ENCODE measurements at places on chromosomes 16 and 17.

GRCh38 chr17:36884495-36885152 lies 52.7 kb upstream of the LHX1 start:
- no peak for DNase-seq

DNA sequence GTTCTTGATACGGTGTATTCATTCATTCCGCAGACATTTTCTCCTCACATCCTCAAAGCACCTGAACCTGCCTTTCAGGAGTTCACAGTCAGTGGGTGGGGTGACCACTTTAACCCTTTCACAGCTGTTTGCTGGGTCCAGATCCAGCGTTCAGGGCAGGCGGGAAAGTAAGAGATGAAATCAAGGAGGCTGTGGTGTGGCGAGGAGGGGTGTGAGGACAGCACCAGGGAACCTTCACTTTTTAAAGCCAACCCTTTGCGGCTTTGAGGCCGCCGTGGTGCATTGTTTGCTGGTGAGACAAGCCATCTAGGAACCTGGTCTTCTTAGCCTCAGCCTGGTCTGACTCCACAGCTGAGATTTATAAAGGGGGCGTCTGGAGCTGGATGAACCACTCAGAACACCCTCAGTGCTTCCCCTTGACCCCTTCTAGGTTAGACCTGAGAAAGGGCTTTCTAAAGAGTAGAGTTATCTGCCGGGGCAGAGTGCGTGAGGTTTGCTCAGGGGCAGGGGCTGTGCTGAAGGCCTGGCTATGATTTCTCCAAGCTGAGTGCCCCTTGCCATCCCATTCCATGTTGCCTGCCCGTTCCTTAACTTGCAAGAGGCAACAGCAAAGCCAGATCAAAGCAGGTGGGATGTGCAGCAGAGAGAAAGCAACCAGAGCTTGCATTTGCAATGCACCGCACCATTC lies 933 bp downstream of the CCR7 start:
- DNase-seq: no peak

GRCh38 chr17:69213059-69213813 lies 15.4 kb downstream of the ABCA10 start:
- peak; percentile 8 for DNase-seq

GRCh38 chr16:74892574-74893461 lies 92.1 kb downstream of the WDR59 start:
- no peak for DNase-seq

GRCh38 chr16:55273959-55274358 lies 50.0 kb upstream of the IRX6 start:
- DNase-seq: no peak

DNA sequence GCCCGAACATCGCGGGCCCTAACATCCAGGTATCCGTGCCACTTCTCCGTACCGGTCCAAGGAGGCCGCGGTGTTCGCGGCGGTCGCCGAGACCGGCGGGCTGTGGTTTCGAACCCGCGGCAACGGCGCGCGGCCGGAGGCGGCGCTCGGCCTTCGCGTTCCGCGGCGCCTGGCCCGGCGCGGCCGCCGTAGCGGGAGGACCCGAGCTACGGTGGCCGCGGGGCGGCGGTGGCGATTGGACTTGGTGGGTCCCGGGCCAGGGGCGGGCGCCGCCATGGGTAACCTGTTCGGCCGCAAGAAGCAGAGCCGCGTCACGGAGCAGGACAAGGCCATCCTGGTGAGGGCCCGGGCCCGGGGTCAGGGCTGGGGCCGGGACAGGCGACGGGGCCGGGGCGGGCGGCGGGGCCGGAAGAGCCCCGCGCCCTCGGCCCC lies at the start of gene CHMP6:
CHMP6 (plus strand) TSS at position 197 of the 432 bp plus-strand sequence; CDS start at position 275, 78 bp downstream.
- peak; percentile 71 for DNase-seq

DNA sequence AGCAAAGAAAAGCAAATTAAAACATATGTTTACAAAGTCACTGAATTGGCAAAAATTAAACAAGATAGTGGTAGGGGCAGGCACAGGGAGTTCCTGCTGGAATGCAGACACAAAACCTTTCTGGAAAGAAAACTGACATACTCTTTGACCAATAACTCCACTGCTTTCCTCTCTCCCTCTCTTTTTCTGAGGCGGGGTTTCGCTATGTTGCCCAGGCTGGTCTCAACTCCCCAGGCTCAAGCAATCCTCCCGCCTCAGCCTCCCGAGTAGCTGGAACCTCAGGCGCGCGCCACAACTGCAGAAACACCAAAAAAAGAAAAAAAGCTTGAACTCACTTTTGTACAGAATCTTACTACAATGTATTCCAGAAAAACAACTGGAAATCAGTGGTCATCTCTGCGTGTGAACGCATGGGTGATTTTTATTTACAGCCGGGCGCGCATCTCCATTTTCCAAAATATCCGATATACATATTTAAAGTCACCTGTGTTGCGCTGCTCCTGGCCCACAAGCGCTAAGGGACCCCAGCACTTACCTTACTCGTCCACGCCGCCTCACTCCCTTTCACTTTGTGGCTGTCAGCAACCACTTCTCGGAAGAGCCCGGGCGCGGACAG lies 480 bp downstream of the TXNL4B start:
- DNase-seq: peak; percentile 82

GRCh38 chr17:27816946-27817345 lies 16.6 kb upstream of the NOS2 start:
- no peak for DNase-seq

GRCh38 chr16:59522826-59523225 lies 788.7 kb upstream of the GOT2 start:
- no peak for DNase-seq

DNA sequence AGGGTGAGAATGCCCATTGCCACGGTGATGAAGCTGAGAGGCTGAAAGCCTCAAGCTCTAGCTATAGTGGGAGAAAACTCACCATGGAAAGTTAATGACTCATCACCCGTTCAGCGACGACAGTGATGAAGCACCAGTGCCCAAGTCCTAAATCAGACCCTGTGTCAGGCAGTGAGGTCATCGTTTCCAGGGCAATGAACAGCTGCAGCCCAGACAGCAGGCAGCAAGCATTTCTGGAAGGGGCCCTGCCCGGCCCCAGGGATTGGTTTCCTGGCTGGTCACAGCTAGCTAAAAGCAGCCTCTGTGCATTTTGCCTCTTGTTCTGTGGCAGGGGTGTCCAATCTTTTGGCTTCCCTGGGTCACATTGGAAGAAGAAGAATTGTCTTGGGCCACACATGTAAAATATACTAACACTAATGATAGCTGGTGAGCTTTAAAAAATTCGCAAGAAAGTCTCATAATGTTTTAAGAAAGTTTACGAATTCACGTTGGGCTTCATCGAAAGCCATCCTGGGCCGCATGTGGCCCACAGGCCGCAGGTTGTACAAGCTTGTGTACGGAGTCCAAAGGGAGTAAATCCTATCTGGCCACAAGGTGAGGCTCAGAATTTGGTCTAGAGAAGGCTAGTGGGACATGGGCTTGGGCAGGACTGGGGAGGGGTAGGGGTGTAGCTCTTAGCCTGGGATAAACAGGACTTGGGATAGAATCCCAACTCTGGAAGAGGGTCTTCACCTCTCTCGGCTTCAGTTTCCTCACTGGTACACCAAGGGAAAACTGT lies 40.6 kb downstream of the MIS12 start:
- peak; percentile 91 for DNase-seq

- DNase-seq: no peak
These were observed 41.6 kb downstream of the DNAH9 start for GRCh38 chr17:11639736-11640462.

- no peak for DNase-seq
These were observed 25.3 kb downstream of the CTRB2 start for GRCh38 chr16:75181630-75182029.

- DNase-seq: no peak
These were observed 1.7 kb downstream of the CRAMP1 start for GRCh38 chr16:1613728-1614455.

DNA sequence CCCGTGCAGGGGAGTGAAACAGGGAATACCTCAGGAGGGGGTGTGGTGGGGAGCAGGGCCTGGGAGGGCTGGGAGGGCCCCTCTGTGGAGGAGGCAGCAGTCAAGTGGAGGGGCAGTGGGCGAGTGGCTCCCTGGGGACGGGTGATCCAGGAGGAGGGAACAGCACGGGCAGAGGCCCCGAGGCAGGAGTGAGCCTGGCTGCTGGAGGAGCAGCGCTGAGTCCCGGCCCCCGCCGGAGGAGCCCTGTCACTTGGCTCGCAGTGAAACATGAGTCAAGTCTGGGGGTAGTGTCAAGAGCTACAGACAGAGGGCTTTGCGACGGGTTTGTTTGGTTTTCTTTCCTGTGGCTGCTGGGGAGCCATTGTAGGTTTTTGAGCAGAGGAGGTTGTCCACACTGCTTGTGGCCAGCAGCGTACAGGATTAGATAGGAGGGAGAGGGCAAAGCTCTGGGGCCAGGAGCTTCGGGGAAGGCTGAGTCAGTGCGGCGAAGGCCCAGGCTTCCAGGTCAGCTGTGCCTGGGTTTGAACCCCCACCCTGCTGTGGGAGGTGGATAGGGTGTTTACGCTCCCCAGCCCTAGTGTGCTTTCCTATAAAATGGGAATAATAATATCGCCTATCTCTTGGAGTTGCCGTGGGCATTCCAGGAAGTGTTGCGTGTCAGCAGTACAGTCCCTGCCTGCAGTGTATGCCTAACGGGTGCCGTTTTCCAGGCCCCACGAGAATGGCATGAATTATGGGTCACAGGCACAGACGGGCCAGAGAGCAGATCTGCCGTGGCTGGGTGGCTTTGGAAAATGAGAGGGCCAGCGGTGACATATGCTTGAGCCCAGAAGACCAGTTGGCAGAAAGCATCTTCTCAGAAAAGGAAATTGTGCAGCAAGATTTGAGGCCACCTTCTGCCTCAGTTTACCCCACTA lies 115.9 kb upstream of the CIBAR2 start:
- DNase-seq: peak; percentile 68

DNA sequence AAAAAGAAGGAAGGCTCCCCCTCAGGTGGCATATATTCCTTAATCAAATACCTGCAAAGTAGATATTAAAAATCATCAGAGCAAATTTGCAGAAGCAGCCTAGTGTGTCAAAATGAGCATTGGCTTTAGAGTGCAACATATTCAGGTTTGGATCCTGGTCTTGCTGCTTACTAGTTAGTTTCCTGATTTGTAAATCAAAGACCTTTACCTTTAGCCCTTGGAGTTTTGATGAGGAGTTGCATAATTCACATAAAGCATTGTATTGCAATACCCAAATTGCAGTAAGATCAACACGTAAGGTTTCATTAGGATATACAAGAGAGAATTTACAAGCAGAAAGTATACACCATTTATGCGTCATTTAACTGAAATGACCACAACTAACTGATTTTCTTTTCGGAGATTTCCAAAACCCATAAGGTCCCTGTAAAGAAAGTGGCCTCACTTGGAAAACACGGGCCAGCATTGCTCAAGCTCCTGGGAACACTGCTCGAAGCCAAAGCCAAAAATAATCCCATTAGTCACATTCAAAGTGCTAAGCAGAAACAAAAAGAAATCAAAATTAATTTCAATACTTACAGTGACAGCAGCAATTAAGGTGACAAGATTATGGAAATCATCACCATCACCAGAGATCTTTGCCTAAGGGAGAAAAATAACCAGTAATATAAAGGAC lies 415.9 kb upstream of the ERCC4 start:
- no peak for DNase-seq

GRCh38 chr17:81923302-81924260 lies 4.0 kb downstream of the MAFG start:
- peak; percentile 80 for DNase-seq

- DNase-seq: no peak
These were observed 3.5 kb downstream of the CHMP6 start for GRCh38 chr17:80995131-80995530.

- DNase-seq: no peak
These were observed 32.6 kb downstream of the PLXDC1 start for GRCh38 chr17:39118674-39119419.

- DNase-seq: no peak
These were observed 55.4 kb upstream of the ACSF3 start for GRCh38 chr16:89038221-89038721.

- DNase-seq: no peak
These were observed 2.4 kb downstream of the PRSS27 start for GRCh38 chr16:2717383-2718263.

- DNase-seq: peak; percentile 25
These were observed 24.4 kb upstream of the ABCC11 start for GRCh38 chr16:48271728-48272127.

- DNase-seq: peak; percentile 83
These were observed 67.0 kb downstream of the TUBD1 start for GRCh38 chr17:59825533-59826322.

- peak; percentile 84 for DNase-seq
These were observed 8.8 kb downstream of the ZG16B start for GRCh38 chr16:2838928-2839327.

DNA sequence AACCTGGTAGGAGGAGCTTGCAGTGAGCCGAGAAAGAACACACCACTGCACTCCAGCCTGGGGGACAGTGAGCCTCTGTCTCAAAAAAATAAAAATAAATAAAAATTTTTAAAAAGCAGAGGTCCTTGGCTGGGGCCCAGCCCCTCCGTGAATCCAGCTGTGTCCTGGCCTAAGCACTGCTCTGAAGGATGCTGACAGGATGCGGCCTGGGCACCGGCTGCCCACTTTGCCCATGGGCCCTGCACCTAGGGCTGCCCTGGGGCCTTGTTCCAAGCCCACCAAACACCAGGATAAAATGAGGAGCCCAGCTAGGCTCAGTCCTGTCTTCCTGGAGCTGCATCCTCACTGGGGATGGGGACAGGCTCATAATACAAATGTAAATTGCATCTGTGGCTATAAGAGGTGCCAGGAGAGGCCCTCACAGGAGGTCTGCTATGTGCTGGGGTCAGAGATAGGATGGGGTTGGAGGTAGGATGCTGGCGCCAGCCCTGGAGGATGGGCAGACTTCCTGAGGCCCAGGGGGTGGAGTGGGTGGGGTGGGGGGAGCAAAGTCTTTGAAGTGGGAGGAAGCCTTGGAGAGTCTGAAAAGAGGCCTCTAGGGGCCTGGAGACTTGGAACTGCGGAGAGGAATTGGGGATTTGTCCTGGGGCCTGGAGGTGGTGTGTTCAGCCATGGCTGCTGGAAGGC lies 6.2 kb downstream of the C16orf89 start:
- no peak for DNase-seq

GRCh38 chr17:21253646-21254441 lies 634 bp upstream of the NATD1 start:
- no peak for DNase-seq

GRCh38 chr16:86383488-86384262 lies 126.7 kb upstream of the FOXF1 start:
- peak; percentile 88 for DNase-seq

DNA sequence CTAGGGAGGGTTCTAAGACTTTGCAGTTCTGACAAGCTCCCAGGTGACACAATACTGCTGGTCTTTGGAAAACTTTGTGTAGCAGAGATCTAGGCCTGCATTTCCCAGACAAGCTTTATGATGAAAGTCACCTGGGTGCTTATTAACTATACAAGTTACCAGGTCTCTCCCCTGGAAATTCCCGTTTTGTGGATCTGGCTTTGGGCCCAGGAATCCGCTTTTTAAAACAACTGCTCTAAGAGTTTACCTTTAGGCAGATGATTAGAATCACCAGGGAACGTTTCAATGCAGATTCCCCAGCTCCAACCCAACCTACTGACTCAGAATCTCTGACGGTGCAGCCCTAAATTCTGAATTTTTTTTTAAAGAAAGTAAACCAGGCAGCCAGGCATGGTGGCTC lies 36.3 kb downstream of the MYH3 start:
- no peak for DNase-seq

GRCh38 chr17:77646046-77646430 lies 312.5 kb upstream of the TNRC6C start:
- no peak for DNase-seq

Measured in cardiac fibroblast (primary cell).